ENCODE measurements at places on chromosomes 7 and 10.

DNA sequence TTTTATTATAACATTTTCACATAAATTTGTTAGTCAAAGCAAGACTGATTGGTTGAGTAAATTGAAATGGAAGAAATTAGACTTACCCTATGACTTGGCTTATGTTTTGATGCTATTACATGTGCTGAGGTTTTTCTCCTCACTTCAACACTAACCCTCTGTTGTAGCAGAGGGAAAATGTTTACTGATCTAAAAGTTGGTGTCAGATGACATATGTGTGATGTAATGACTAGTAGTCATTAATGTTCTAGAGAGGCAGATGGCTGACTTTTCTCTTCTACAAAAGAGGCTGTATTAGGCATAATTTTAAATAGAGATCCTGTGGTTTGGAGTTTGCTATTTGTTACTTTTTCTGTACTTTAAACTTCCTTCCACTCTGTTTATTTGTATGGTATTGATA, 266.0 kb downstream of the BBS9 start:
- DNase-seq: no peak

GRCh38 chr7:86647385-86648094, 3.8 kb downstream of the GRM3 start:
- no peak for DNase-seq

GRCh38 chr10:89001729-89002072, 11.1 kb downstream of the FAS start:
- no peak for DNase-seq

DNA sequence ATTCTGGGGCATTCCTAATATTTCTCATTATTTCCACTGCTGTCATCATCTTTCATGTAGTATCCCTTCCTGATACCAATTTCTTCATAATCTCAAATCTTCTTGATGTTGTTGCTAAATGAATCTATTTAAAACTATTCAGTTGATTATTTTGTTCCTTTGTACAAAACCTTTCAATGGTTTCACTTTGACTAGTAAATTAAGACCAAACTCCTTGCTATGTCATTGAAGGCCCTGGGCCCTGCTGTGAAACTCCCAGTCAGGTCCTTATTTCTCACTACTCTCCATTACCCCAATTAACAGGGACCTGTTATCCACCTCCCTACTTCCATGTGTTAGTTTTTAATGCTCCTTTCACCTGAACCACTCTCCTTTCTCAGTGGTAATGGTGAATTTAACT, 97.0 kb downstream of the CTTNBP2 start:
- DNase-seq: no peak

DNA sequence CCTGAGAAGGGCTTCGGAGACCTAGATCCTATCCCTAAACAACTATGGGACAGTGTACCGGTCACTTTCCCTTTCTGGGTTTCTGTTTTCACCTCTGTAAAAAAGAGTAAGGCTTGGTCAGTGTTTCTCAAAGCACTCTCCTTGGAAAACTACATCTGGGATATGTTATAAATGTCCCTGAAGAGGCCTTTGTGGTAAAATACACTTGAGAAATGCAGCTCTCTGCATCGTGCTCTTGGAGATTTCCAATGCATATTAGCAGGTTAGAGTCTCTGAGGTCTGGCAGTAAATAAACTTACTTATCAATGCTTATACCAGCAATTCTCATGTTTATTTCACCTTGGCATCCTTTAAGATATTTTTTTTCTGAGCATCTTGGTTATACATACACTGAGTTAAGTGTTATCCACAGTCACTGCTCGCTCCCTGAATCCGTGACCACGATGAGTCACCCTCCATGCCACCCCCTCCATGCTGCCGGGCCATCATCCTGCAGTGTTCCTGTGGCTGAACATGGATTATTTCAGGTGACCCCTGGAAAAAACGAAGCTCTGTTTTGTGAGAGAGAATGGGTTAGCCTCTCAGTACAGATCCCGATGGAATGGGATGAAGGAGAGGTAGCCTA, 3.3 kb upstream of the TBXAS1 start:
- DNase-seq: no peak

GRCh38 chr7:107614425-107614824, 34.4 kb downstream of the BCAP29 start:
- no peak for DNase-seq

- DNase-seq: no peak
These were observed 211.9 kb upstream of the GLI3 start for GRCh38 chr7:42448901-42449300.

DNA sequence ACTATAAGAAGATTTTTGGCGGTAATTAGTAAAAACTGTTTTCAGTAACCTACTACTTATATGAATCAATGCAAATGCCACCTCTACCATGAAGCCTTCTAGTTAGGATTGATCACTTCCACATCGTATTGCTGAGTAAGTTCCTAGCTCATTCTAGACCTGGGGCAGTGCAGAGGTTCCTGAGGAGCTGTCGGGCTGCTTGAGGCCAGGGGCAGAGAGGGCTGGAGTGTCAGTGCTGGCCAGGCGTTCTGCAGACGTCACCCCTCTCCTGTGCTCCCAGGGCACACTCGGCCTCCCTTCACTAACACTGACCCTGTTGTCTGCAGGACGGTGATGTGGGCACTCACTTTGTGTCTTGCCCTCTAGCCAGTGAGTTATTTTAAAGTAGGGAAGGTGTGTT, 275.7 kb downstream of the CELF2 start:
- DNase-seq: peak; percentile 57

- no peak for DNase-seq
These were observed 4.0 kb downstream of the VSIR start for GRCh38 chr10:71769279-71769823.

- DNase-seq: no peak
These were observed 49.7 kb downstream of the CDK1 start for GRCh38 chr10:60827791-60828488.

GRCh38 chr7:6496842-6497636, 49.3 kb upstream of the DAGLB start:
- DNase-seq: no peak

GRCh38 chr10:6388261-6388893, 185.6 kb downstream of the PFKFB3 start:
- DNase-seq: no peak

DNA sequence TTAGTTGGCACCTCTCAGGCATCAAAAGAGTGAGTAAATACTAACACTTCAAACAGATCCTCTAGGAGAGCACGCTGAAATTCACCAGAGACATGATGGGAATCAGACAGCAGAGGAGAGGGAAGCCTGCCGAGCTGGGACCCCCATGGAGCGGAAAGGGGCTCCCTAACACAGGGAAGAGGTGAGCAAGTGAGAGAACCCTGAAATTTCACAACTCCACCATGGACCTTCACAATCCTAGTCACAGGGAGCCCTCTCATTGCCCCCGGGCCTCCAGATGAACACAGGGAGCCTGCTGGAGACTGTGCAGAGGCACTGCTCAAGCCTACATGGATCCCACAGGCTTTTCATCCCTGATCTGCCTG, 59.2 kb upstream of the ANTXRL start:
- peak; percentile 68 for DNase-seq

- DNase-seq: no peak
These were observed 43.5 kb downstream of the IDE start for GRCh38 chr10:92530421-92530820.

DNA sequence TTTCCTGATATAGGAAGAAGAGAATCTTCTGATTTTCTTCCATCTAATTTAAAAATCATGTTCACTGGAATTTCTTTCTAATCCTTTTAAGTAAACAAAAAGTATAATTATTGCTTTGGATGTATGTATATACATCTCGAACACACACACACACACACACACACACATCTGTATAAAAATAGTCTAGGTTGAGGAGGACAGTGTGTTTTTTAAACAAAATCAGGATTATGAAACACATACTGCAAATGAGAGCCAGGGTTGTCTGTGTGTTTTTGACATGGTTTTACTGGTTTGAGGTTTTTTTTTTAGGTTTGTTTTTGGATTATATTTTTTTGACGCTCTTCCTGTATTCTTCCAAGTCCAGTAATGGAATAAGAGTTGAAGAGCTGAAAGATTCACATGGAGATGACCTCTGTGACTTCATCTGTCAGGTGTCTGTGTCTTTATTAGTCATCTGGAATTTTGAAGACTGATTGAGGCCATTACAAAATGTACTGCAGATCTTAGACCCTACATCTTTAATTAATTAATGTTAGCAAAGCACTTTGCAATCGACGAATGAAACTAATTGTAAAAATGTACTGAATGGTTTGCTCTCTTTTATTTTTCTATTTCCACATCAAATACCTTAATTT, 237.1 kb downstream of the SUGCT start:
- no peak for DNase-seq

DNA sequence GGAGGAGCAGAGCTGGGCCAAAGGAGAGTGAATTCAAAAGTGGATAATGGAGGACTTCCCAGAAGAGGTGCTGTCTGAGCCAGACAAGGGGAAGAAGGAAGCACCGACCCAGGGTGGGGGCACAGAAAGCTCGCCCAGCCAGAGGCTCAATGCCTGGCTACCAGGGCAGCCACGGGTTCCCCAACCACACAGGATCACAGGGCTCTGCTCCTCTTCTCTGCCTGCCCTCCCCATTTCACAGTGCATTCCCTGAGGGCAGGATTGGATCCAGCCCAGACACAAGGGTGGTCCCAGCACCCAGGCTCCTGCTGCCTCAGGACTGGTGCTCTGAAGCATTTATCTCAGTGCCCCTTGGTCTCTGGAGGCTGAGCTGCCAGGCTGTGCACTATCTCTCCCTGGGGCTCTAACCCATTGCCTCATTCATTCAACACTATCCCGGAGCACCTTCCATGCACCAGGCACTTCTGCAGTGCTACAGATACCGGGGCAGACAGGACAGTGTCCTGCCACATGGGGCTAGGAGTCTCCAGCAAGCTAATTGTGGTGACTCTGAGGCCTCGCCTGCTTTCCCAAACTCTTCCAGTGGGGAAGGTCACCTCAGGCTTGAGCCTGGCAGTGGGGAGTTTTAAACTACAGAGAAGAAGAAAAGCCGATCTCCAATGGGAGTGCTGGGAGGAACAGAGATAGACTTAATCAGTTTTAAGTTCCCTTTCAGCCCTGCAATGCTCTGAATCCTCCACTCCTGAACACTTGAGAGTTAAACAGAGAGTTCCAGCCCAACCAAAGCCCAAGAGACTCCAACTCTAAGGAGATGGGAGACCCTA, 201.8 kb upstream of the ZMIZ1 start:
- peak; percentile 68 for DNase-seq

DNA sequence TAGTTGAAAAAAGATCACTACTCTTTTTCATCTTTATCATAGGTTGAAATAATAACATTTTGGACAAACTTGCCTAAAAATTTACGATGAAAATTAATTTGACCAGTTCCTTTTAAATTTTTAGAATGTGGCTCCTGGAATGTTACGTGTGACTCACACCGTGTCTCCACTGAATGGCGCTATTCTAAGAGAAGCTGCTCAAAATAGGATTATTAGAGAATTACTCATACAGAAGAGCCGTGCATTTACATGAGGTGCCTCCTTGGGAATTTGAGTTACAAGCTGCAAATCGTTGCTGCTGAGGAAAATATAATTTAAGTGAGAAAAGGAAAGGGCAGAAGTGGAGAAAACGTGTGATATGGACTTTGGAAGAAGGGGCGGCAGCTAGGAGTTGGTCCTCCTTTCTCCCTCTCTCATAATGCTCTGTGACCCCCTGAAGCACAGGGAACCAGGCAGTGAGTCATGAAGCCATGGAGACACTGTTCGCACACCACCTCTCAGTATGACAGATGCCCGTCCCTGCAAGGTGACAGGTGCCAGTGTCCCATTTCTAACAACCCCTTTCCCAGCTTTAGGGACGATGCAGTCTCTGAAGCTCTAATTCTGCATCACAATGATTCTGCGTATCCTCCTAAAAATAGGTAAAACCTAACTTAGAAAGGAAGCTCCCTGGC, 323.2 kb upstream of the COBL start:
- no peak for DNase-seq

DNA sequence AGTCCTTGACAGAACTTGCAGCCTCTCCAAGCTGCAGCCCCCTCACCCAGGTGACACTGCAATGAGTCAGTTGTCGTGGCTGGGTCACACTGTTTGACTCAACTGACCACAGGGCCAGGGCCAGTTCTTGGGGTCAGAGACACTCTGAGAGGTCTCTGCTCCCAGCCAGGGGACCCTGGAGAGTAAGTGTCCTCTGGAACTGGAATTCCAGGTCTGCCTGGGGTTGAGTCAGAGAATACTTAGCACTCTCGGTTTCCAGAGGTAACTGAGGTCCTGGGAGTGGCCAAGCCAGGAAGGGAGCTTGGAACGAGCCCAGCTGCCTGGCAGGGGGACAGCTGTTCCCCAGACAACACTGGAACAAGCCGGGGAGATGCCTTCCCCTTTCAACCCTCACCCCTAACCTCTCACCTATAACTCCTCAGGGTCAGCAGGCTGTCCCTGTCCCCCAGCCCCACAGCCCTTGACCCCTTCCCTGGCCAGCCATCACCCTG, 2.2 kb upstream of the MYL10 start:
- no peak for DNase-seq

DNA sequence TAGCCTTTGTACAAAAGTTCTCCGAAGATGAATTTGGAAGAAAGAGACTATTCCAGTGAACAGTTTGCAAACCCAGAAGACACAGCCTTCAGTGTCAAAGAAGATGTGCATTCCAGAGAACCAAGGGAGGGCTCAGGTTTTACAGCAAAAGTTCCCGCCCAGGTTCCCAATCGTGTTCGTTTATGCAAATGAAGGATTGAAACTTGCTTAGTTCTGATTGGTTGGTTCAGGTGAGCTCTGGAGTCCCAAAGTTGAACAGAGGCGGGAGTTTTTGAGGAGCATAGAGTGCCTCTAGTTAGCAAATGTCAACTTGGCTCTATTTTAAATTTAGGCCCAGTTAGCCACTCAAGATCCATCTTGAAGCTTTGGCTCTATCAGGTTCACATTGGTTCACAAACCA, 51.3 kb downstream of the TMEM270 start:
- no peak for DNase-seq
